ENCODE measurements at places on chromosomes 11 and 22.

GRCh38 chr11:9738116-9738515 lies 74.2 kb downstream of the SWAP70 start:
- no peak for DNase-seq

DNA sequence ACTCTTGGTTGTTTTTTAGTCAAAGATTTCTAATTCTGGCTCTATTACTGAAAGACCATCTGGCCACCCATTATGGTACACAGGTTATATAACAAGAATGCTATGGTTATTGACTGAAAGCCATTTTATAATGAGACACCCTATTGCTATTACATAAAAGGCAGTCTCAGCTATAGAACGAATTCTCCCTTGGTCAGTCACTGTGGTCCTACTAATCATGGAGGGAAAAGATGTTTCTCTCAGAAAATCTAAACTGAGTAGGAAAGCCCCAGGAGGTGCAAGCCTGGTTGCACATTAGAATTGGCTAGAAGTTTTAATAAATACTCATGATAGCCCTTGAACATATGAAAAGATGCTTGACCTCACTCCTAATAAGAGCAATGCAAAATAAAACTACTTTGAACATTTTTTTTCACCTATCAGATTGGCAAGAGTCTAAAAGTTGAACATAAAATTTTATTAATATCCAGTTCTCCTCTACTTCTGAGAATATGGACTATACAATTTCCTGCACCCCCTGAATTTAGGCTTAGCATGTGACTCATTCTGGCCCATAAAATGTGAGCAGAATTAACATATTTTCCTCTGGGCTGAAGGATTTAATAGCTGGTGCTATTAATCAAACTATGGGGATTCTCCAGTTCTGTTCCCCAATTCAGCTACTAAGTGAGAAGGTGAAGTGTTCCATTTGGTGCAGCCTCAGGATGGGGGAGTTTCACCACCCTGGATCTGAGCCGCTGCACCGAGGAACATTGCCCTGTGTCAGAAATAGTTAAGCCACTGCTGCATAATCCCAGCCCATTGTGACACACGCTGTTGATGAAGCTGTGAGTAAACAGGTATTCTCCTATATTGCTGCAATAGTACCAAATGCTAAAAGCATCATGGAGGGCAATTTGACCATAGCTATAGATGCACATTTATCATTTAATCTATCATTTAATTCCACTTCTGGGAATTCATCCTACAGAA lies 11.5 kb upstream of the CRKL start:
- DNase-seq: no peak

DNA sequence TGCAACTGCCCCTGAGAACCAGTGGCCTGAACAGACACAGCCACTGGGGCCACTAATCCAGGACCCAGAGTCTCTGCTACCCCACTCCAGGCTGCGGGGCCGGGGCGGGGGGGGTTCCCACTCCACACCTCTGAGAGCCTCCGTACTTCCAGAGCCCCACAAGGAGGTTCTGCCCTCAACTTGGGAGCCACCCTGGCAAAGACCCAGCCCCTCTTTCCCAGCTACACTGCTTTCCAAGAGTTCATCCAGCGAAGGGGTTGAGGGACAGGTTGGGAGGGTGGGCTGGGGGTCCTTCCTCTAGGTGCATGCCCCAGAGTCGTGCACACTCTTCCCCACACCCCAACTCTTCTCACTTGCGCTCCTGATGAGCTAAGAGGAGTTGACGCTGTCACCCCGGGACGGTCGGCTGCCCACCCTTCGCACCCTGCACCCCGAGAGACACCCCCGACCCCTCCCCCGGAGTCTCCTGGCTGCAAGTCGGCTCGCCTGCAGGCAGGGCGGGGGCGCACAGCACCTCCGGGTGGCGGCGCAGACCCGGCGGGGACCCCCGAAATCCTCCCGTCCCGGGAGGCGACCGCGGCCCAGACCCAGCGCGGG lies 531 bp downstream of the RAB3IL1 start:
- DNase-seq: no peak

GRCh38 chr22:28015046-28015425 lies 96.0 kb upstream of the PITPNB start:
- DNase-seq: no peak

DNA sequence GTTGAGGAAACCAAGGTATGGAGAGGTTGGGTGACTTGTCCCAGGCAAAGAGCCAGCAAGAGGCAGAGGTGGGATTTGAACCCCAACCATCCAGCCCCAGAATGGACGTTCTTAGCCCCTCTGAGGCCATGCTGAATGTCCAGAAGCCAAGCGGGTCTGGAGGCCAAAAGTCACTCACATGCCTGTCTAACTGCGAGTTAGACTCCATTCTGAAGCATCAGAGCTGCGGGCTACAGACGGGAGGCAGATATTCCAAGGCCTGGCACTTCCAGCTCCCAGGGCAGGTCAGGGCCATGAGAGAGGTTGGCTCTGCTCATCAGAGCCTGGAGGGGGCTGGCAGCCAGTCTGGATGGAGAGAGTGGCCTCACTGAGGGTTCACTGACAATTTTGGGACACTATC lies 616.5 kb downstream of the BRD1 start:
- no peak for DNase-seq

DNA sequence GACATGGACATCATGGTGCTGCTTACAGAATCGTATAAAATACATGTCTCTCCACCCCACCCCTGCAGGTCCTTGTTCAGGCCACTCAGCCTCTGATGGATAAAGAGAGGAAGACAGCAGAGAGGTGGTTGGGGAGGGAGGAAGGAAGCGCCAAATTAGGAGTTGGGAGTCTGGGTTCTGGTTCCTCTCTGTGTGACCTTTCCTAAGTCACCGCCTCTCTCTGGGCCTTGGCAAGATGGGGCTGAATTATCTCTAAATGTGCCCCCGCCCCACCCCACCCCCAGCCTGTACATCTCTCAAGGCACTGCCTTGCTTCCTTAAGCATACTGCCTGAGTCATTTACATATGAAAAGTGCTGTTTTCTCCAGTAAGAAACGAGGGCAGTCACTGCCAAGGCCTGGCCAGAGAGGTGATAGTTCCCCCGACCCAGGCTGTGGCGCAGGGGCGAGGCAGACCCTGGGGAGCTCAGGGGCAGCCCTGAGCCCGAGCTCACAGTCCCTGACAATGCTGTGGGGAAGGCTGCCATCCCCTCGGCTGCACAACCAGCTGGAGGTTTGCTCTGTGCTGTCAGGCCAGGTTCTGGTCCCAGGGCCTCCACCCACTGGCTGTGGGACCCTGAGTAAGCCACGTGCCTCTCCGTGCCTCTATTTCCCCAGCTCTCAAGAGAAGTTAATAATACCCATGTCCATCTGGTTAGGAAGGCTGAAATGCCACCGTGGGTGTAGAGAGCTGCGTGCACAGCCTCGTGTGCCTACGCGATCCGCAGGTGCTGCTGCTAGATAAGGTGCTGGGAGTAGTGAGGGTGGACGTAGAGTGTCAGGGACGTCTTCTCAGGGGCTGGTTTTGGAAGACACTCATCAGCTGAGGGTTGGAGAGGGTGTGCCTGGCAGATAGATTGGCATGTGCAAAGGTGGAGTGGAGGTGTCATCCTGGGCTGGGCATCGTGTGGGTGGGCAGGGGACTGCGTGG lies 55.3 kb downstream of the CACNA1I start:
- no peak for DNase-seq

DNA sequence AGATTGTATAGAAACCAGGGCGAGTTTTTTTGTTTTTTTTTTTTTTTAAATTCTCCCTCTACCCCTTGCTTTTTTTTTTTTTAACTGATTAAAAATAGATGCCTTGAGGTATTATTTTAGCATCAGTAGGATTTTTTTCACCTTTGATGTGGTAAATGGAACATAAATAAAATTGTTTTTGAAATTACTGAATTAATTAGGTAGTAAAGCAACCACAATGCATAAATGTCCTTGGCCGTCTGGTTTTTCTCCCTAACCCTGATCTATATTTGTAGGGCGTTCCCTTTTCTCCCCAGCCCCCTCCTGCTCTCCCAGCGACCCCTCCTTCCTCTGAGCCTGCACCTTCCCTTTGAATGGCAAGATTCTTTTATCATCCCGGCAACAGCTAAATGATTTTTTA lies 107.8 kb downstream of the ZBTB16 start:
- no peak for DNase-seq

DNA sequence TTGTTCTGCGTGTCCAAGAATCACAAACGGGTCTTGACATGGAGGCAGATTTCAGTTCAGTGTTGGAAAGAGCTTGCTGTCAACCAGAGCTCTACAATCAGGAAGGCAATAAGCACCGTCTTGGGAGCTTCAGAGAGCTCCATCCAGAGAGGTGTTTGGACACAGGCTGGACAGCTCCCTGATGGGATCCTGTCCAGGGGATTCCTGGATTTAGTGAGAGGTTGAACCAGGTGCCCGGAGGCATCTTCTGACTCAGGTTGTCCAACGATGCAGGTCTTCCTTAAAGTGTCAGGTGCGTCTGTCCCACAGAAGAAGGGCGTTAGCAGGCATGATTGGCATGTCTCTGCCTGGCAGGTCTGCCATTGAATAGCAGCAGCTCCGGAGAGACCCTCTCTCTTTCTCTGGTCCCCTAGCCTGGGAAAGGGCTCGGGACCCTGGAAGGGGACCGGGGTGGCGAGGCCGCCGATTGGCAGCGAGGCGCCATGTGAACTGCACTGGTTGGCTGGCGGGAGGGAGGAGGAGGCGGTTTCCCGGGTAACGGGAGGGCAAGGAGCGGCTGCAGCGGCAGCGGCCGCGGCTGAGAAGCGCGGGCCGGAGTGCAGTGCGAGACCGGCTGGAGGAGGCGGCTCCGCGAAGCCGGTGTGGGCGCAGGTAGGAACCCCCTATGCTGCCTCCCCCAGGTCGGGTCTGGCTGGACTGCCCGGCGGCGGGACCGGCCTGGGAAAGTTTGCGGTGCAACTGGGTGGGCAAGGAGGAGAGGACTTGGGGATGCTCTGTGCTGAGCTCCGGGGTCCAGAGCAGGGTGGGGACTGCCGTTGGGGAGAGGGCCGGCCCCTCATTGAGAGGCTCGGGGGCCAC lies 104.1 kb upstream of the E2F8 start:
- DNase-seq: no peak

DNA sequence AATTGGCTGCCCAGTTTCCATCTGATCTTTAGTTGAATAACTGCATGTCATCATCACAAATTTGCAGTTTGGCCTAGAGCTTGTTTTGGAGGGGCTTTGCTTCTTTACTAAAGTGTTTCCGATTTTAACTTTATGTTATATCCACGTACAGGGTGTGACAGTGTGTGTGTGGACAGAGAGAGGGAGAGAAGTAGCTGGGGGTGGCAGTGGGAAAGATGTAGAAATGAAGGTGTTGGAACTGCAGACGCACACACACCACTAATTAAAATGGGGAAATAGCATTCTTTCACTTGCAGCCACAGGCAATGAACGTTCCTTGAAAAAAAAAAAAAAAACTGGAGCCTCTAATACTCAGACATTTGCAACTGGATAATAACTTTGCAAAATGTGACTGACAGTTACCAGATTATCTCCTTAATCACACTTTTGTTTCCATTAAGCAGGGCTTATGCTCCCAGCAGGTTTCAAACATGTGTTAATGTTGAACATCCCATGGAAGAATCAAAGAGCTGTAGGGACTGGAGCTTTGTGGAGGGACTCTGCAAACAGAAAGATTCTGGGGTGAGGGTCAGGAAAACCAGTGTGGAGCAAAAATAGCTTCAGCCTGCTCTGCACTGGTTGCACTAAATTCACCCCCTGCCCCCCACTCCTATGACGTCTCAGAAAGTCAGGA lies 238.1 kb upstream of the TENM4 start:
- DNase-seq: no peak

GRCh38 chr11:72696866-72697700 lies 22.9 kb upstream of the PDE2A start:
- no peak for DNase-seq

DNA sequence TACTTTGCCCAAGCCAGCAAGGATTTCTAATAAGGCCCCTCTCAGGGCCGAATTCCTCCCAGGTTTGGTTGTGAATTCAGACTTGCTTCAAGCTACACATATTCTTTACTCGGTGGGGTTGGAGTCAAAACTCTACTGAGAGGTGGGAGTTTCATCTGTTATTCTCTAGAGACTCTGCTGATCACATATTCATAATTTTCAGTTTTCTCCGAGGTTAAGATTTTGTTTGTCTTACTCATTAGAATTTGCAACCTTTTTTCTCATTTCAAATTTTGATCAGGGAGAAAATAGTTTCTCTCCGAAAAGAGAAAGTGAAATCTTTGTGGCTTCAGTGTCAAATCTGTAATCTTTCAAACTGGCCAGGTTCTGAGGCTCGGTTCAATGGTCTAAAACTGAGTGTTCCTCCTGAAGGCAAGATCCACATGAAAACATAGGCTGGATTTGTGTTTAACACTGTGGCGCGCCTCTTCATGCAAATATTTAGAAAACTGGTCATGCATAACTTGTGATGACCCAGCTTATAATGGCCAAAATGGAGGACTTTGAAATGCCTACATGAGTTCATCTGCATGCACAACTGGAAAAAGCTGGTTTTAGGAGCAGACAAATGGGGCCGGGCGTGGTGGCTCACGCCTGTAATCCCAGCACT lies 21.5 kb upstream of the GSTP1 start:
- no peak for DNase-seq

DNA sequence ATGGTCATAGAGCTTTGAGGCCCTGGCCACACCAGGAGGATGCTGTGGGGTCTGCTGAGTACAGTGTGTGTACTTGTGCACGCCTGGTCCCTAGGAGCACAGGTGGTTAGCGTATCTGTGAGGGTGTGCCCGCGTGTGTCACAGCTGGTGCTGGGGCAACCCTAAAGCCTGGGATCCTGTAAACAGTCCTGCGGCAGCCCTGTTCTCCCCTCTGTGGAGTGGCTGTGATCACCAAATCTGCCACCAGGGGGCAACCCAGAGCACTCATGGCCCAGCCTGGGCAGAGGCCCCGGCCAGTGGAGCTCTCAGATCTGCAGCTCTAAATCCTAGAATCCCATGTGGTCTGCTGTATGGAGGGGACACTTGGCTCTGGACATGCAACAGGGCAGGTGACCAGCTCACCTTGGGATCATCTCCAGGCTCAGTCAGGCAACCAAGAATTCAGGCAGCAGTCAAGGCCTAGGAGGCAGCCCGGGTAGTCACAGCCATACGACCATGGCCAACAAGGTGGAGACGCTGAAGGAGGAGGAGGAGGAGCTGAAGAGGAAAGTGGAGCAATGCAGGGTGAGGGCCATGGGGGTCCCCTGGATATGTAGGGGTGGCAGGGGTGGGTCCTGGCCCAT lies 3.9 kb downstream of the SH3BP1 start:
- DNase-seq: peak; percentile 73

- DNase-seq: no peak
These were observed 79.9 kb upstream of the PRR5 start for GRCh38 chr22:44622147-44622427.

DNA sequence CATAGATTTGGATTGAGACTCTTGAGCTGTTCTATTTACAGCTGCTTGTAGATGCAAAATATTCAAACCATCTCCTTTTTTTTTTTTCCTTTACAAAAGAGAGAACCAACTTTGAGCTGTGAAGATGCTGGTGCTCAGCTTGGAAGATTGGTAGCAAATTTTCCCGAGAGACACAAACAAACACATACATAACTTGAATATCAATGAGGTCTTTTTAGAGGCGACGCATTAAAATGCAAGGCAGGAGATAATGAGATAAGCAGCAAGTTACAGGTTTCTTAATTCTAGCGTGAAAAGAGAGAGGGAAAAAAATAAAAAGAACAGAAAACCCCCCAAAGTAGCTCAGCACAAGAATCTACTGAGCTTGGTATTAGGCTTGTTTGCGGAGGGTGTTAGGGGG lies 247.0 kb upstream of the SORL1-AS1 start:
- no peak for DNase-seq

GRCh38 chr11:13338019-13338426 lies 60.4 kb downstream of the BMAL1 start:
- no peak for DNase-seq

GRCh38 chr22:21754523-21754922 lies 18.9 kb upstream of the YPEL1 start:
- DNase-seq: no peak

- DNase-seq: no peak
These were observed 77.3 kb upstream of the NECTIN1 start for GRCh38 chr11:119806064-119806915.
